ENCODE measurements at places on chromosomes 2 and 18. TPM values are rescaled to one million over a fixed set of nuclear protein-coding genes. Genes with fewer than 3 reads are reported as not detected.

DNA sequence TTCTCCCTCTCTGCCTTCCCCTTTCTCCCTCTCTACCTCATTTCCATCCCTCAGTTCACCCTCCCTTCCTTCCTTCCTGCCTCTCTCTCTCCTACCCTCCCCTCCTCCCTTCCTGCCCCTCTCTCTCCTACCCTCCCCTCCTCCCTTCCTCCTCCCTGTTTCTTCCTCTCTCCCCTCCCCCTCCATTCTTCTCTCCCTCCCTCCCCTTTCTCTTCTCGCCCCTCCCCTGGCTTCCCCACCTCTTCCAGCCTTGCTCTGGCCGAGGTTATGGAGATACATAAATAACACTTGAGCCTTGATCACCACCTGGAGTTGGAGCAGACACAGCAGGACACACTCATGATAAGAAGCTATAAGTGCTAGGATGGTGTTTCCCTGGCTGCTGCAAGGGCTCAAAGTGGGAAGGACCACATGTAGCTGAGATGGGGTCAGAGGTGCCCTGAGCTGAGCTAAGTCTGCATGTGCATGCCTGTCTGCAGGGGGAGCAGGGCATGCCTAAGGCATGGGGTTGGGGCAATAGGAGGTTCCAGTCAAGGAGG lies 326.1 kb upstream of the HS6ST1 start:
- DNase-seq: no peak
- H3K4me1 ChIP-seq: peaks cover 7% of the 10 kb centered on the region
- no peak overlapping the region for H3K27ac ChIP-seq

The CCDC102B gene
- polyA plus RNA-seq: 12.1 TPM

GRCh38 chr2:227515742-227516141 lies 43.8 kb downstream of the AGFG1 start:
- H3K4me3 ChIP-seq: no peak overlapping the region
- peaks cover 4% of the 10 kb centered on the region for H3K36me3 ChIP-seq
- H3K27me3 ChIP-seq: no peaks in the 10 kb centered on the region
- DNase-seq: no peak
- peaks cover 2% of the 10 kb centered on the region for H3K4me1 ChIP-seq

- H3K4me1 ChIP-seq: no peaks in the 10 kb centered on the region
- no peak overlapping the region for H3K4me3 ChIP-seq
- no peak overlapping the region for H3K27ac ChIP-seq
- H3K27me3 ChIP-seq: no peaks in the 10 kb centered on the region
- DNase-seq: no peak
These were observed 69.0 kb upstream of the FAM110C start for GRCh38 chr2:115303-115702.

The MRO gene
- polyA plus RNA-seq: 0.21 TPM

- peaks cover 2% of the 10 kb centered on the region for H3K27me3 ChIP-seq
- DNase-seq: no peak
- no peak overlapping the region for H3K4me3 ChIP-seq
- no peaks in the 10 kb centered on the region for H3K4me1 ChIP-seq
These were observed 18.5 kb upstream of the SERPINB12 start for GRCh38 chr18:63523660-63524059.

GRCh38 chr2:197145471-197146056 lies 165.0 kb downstream of the ANKRD44 start:
- H3K27me3 ChIP-seq: no peaks in the 10 kb centered on the region
- H3K4me1 ChIP-seq: no peaks in the 10 kb centered on the region
- DNase-seq: peak; percentile 59
- no peaks in the 10 kb centered on the region for H3K36me3 ChIP-seq
- H3K27ac ChIP-seq: no peak overlapping the region
- no peak overlapping the region for H3K4me3 ChIP-seq

- DNase-seq: peak; percentile 10
- no peaks in the 10 kb centered on the region for H3K27me3 ChIP-seq
- no peaks in the 10 kb centered on the region for H3K36me3 ChIP-seq
- no peaks in the 10 kb centered on the region for H3K4me1 ChIP-seq
These were observed 260.2 kb downstream of the INSIG2 start for GRCh38 chr2:118348380-118349034.

The ZNF521 gene
- 48.7 TPM for polyA plus RNA-seq

GRCh38 chr2:28390241-28390745 lies 2.4 kb upstream of the FOSL2 start:
- H3K27ac ChIP-seq: peak overlapping the region; percentile 99
- H3K4me1 ChIP-seq: peaks cover 32% of the 10 kb centered on the region
- no peaks in the 10 kb centered on the region for H3K36me3 ChIP-seq
- DNase-seq: peak; percentile 88
- peak overlapping the region; percentile 88 for H3K4me3 ChIP-seq
- no peaks in the 10 kb centered on the region for H3K27me3 ChIP-seq

- H3K27me3 ChIP-seq: peaks cover 3% of the 10 kb centered on the region
- no peak overlapping the region for H3K27ac ChIP-seq
- no peaks in the 10 kb centered on the region for H3K36me3 ChIP-seq
- H3K4me3 ChIP-seq: no peak overlapping the region
- no peak for DNase-seq
- peaks cover 18% of the 10 kb centered on the region for H3K4me1 ChIP-seq
These were observed 38.9 kb upstream of the MGAT4A start for GRCh38 chr2:98769784-98770183.

The CDH2 gene
- 3.7 TPM for polyA plus RNA-seq

The MEIS1 gene
- 10.4 TPM for polyA plus RNA-seq

DNA sequence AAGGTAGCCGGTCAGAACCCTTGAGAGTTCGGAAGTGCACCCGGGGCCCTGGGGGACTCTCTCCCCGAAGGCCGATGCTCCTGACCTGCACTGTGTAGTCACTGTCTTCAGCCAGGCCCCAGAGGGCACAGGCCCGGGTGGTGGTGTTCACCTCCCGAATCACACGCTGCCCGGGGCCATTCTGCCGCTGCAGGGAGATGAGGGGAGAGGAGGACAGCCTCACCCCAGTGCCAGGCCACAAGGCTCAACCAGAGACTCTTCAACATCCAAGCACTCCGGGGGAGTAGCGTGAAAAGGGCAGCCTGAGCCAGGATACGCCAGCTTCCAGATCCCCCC lies 1.1 kb downstream of the FNDC4 start:
- peaks cover 12% of the 10 kb centered on the region for H3K4me1 ChIP-seq
- H3K4me3 ChIP-seq: no peak overlapping the region
- H3K36me3 ChIP-seq: peaks cover 2% of the 10 kb centered on the region
- DNase-seq: no peak
- H3K27ac ChIP-seq: no peak overlapping the region

- DNase-seq: no peak
- H3K4me1 ChIP-seq: no peaks in the 10 kb centered on the region
- no peaks in the 10 kb centered on the region for H3K27me3 ChIP-seq
- H3K4me3 ChIP-seq: no peak overlapping the region
These were observed 309.3 kb downstream of the ZNF521 start for GRCh38 chr18:25042641-25043051.

- no peaks in the 10 kb centered on the region for H3K4me1 ChIP-seq
- no peaks in the 10 kb centered on the region for H3K27me3 ChIP-seq
- peak; percentile 46 for DNase-seq
- H3K4me3 ChIP-seq: no peak overlapping the region
These were observed 276.9 kb upstream of the CHAC2 start for GRCh38 chr2:53490659-53491058.

- peaks cover 6% of the 10 kb centered on the region for H3K27me3 ChIP-seq
- H3K4me1 ChIP-seq: peaks cover 58% of the 10 kb centered on the region
- H3K27ac ChIP-seq: peak overlapping the region; percentile 67
These were observed 155.8 kb downstream of the SH3RF3 start for GRCh38 chr2:109284826-109285225.

The RTP5 gene
- not detected for polyA plus RNA-seq

The PROKR1 gene
- polyA plus RNA-seq: 0.79 TPM

- peaks cover 3% of the 10 kb centered on the region for H3K4me1 ChIP-seq
- H3K36me3 ChIP-seq: no peaks in the 10 kb centered on the region
These were observed 1.6 kb downstream of the ASXL3 start for GRCh38 chr18:33579349-33580215.

DNA sequence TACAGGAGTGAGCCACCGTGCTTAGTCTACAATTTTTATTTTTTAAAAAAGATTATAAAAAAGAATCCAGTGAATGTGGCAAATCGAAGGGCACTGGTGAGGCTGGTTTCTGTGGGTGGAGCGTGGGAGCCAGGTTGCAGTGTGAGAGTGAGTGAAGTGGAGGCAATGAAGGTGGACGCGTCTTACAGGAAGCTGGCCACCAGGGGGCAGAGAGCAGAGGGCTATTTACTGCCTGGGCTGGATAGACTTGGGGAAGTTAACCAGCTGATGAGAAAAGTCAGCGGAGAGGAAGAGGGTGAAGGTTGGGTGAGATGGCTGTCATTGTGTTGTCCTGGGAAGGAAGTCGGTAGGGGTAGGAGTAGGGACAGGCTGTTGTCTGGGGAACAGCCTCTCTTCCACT lies 6.8 kb downstream of the SCTR start:
- H3K4me1 ChIP-seq: no peaks in the 10 kb centered on the region
- DNase-seq: peak; percentile 23
- no peak overlapping the region for H3K4me3 ChIP-seq
- H3K36me3 ChIP-seq: no peaks in the 10 kb centered on the region

The IL1F10 gene
- not detected for polyA plus RNA-seq

- H3K4me1 ChIP-seq: no peaks in the 10 kb centered on the region
- no peak overlapping the region for H3K4me3 ChIP-seq
- no peaks in the 10 kb centered on the region for H3K36me3 ChIP-seq
- DNase-seq: no peak
- no peaks in the 10 kb centered on the region for H3K27me3 ChIP-seq
These were observed 54.7 kb downstream of the LINC00305 start for GRCh38 chr18:64094210-64094609.

DNA sequence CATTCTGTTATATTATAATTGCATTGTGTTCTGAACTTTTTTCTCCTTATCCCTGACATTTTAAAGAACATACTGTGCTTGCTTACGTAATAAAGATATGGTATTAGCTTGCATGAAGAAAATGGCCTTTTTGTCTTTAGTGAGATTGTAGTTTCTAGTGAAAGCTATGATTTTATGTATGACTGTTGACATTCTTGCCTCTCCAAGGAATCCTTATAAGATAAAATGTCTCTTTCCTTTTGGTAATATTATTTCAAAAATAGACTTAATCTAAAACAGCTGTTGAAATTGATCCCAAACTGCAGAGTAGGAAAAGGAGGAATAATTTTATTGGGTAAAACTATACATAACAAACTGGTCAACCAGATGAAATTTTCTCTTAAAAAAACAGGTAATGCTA lies 40.8 kb upstream of the CCDC102B start:
- H3K4me3 ChIP-seq: no peak overlapping the region
- no peaks in the 10 kb centered on the region for H3K36me3 ChIP-seq
- H3K27ac ChIP-seq: no peak overlapping the region
- H3K27me3 ChIP-seq: no peaks in the 10 kb centered on the region
- no peaks in the 10 kb centered on the region for H3K4me1 ChIP-seq

- no peak overlapping the region for H3K4me3 ChIP-seq
- no peak overlapping the region for H3K27ac ChIP-seq
- H3K27me3 ChIP-seq: no peaks in the 10 kb centered on the region
- no peak for DNase-seq
- no peaks in the 10 kb centered on the region for H3K36me3 ChIP-seq
These were observed 25.9 kb upstream of the SGPP2 start for GRCh38 chr2:222398446-222398885.

- H3K4me1 ChIP-seq: no peaks in the 10 kb centered on the region
- no peaks in the 10 kb centered on the region for H3K36me3 ChIP-seq
- H3K4me3 ChIP-seq: no peak overlapping the region
- H3K27me3 ChIP-seq: no peaks in the 10 kb centered on the region
These were observed 365.6 kb upstream of the TMEFF2 start for GRCh38 chr2:192560326-192560725.

The FAM124B gene
- 8.1 TPM for polyA plus RNA-seq

The LRP2 gene
- 0.10 TPM for polyA plus RNA-seq

The SCG2 gene
- 0.12 TPM for polyA plus RNA-seq

The SNX17 gene
- polyA plus RNA-seq: 80.9 TPM

DNA sequence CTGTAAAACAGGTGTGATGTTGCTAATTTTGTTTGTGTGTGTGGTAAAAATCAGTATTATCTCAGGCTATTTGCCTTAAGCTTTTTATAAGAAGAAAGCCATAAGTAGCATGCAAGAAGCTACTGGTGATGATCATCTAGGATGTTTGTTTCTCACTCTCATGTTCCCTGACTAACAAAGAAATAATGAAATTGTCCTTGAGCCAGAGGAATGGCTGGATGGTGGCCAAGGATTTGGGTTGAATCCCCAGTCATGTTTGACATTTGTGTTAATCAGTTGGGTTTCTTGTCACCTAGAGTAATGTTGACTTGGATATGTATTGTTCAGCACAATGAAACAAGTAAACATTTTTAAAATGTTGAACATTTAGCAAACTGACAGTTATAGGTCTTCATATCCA lies 496.8 kb upstream of the ZEB2 start:
- no peaks in the 10 kb centered on the region for H3K36me3 ChIP-seq
- no peak overlapping the region for H3K4me3 ChIP-seq
- DNase-seq: no peak
- H3K27ac ChIP-seq: no peak overlapping the region
- H3K4me1 ChIP-seq: no peaks in the 10 kb centered on the region

The AGXT gene
- polyA plus RNA-seq: not detected

GRCh38 chr2:3476985-3477327 lies 42.4 kb downstream of the ADI1 start:
- peaks cover 58% of the 10 kb centered on the region for H3K36me3 ChIP-seq
- no peak overlapping the region for H3K4me3 ChIP-seq
- no peaks in the 10 kb centered on the region for H3K27me3 ChIP-seq
- peak overlapping the region; percentile 91 for H3K27ac ChIP-seq
- DNase-seq: no peak

DNA sequence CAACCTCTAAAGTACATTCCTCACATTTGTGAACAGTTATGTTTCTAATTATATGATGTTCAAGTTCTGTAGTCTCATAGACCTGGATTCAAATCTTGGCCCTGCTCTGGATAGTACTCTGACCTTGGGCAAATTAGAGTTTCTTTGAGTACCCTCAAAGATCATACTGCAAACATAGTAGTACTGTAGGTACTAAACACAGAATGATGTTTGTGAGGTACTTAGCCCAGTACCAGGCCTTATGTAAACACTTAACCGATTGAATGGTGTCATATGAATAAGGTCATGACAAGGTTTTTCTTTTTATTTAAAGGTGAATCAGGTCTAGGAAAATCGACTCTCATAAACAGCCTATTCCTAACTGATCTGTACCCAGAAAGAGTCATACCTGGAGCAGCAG lies 19.1 kb downstream of the SEPTIN2 start:
- no peaks in the 10 kb centered on the region for H3K27me3 ChIP-seq
- no peak overlapping the region for H3K27ac ChIP-seq
- no peak for DNase-seq
- peaks cover 2% of the 10 kb centered on the region for H3K4me1 ChIP-seq

The SLC5A7 gene
- 0.93 TPM for polyA plus RNA-seq

- peak overlapping the region; percentile 33 for H3K4me3 ChIP-seq
- H3K36me3 ChIP-seq: no peaks in the 10 kb centered on the region
- DNase-seq: peak; percentile 33
These were observed 651 bp downstream of the KCNK3 start for GRCh38 chr2:26692897-26693849.

DNA sequence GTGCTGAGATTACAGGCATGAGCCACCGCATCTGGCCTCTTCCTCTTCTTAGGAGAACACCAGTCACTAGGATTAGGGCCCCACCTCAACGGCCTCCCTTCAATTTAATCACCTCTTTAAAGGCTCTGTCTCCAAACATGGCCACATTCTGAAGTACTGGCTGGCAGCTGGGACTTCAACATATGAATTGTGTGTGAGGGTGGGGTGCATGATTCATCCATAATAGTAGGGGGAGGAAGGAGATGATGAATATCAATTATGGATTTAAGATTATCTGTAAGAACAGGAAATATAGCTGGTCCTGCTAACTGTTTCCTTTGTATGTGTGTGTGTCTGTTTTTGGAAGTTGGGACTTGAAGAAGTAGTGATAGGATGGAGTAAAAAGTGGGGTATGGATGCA lies 14.7 kb upstream of the EPG5 start:
- no peak overlapping the region for H3K27ac ChIP-seq
- H3K27me3 ChIP-seq: no peaks in the 10 kb centered on the region
- H3K36me3 ChIP-seq: no peaks in the 10 kb centered on the region
- H3K4me1 ChIP-seq: no peaks in the 10 kb centered on the region
- DNase-seq: no peak

All from muscle of leg (tissue), 16 donors.